ENCODE measurements at places on chromosomes 6 and 20.
A peak's percentile ranks its signal among the peaks of the same experiment; 100 is the strongest.

- no peak overlapping the region for H3K27ac ChIP-seq
- H3K4me1 ChIP-seq, result no peaks in the 10 kb centered on the region
Observed at GRCh38 chr20:32252189-32252588, 25.3 kb upstream of the KIF3B start.

DNA sequence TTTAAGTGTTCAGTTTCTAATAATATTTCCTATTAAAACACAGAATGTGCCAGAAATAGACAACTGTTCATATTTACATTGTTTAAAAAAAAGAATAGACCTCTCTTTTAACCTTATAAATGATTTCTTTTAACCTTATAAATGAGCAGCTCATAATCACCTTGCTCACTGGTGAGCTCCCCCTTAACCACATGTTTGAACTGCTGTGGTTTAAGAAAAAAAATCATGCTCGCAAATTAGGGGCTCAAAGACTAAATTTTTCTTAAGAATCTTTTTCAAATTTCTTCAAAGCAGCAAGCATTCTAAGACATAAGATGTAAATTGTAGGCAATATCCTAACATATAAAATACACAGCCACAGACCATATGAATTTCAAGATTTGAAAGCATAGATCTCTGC lies 32.8 kb downstream of the FAM8A1 start:
- no peak overlapping the region for H3K27ac ChIP-seq
- no peaks in the 10 kb centered on the region for H3K27me3 ChIP-seq
- peaks cover 32% of the 10 kb centered on the region for H3K4me1 ChIP-seq
- H3K4me3 ChIP-seq, result no peak overlapping the region

DNA sequence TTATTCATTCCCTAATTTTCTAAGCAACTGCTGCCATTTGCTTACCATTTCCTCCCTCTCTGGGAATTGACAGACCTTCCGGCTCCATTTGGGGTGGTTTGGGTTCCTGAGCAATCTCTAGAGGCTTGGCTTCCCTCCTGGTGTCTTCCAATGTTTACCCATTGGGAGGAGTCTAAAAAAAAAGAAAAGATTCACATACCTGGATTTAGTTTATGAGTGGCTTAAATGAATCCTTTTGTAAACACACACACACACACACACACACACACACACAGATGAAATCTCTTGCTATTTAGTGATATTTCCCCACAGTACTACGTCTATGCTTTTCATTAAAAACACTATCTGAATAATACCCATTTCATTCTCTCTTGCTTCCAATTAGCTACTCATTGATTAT lies 48.3 kb upstream of the TRAF3IP2 start:
- DNase-seq, result no peak
- no peaks in the 10 kb centered on the region for H3K36me3 ChIP-seq
- no peaks in the 10 kb centered on the region for H3K27me3 ChIP-seq
- H3K4me3 ChIP-seq, result no peak overlapping the region

GRCh38 chr6:43634702-43635303 lies 837 bp upstream of the MAD2L1BP start:
- H3K4me3 ChIP-seq, result peak overlapping the region; percentile 64
- DNase-seq, result no peak
- no peaks in the 10 kb centered on the region for H3K27me3 ChIP-seq
- peak overlapping the region; percentile 89 for H3K27ac ChIP-seq
- H3K36me3 ChIP-seq, result peaks cover 19% of the 10 kb centered on the region
- H3K4me1 ChIP-seq, result peaks cover 37% of the 10 kb centered on the region

- no peak overlapping the region for H3K27ac ChIP-seq
- H3K27me3 ChIP-seq, result no peaks in the 10 kb centered on the region
- H3K4me3 ChIP-seq, result no peak overlapping the region
Observed at GRCh38 chr6:134115715-134116074, 63.3 kb upstream of the SLC2A12 start.
